ENCODE measurements at places on chromosomes 12 and 14. TPM values are rescaled to one million over a fixed set of nuclear protein-coding genes. Genes with fewer than 3 reads are reported as not detected.

Gene RBP5
- 4.5 TPM for total RNA-seq

Gene CYP46A1
- 2.5 TPM for total RNA-seq

Gene HCAR1
- total RNA-seq, result 1.4 TPM

Gene GPR65
- 2.7 TPM for total RNA-seq

Gene PMCH
- not detected for total RNA-seq

Gene CMA1
- 2.3 TPM for total RNA-seq

Gene SCN8A
- 1.5 TPM for total RNA-seq

Gene EVL
- 87.2 TPM for total RNA-seq

DNA sequence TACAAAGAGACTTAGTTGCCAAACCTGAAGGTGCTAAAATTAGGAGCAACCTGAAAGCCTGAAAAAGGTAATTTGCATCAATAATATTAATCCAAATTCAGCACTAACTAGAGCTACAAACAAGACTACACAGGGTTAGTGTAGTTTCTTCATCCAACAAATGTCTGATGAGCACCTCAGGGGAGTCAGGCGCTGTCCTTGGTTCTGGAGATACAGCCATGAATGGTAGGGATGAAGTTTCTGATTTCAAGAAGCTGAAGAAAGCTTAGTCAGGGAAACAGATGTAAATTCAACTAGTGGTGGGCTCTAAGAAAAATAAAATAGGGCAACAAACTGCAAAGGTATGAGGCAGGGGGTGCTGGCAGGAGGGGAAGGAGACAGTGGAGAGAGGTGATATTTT is 266.3 kb downstream of the GLT1D1 start:
- DNase-seq, result no peak

- no peak for DNase-seq
Observed at GRCh38 chr12:68378872-68379606, 46.9 kb upstream of the MDM1 start.

DNA sequence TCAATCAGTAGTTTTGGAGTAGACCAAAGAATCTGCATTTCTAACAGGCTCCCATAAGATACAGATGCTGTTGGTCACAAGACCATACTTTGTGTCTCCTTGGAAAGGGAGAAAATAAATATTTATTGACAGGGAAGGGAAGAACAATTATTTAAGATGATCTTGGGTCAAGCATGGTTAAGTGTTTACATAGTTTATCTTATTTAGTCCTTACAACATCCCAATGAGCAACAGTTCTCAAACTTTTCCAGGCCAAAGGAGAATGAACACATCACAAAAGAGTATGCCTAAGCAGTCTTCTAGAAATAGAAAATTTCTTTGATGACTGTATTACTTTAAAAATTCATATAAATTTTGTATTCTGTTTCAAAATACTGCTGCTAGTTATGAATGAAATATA is 8.8 kb downstream of the LPCAT3 start:
- no peak for DNase-seq

- no peak for DNase-seq
Observed at GRCh38 chr14:88380405-88380804, 5.1 kb upstream of the SPATA7 start.

DNA sequence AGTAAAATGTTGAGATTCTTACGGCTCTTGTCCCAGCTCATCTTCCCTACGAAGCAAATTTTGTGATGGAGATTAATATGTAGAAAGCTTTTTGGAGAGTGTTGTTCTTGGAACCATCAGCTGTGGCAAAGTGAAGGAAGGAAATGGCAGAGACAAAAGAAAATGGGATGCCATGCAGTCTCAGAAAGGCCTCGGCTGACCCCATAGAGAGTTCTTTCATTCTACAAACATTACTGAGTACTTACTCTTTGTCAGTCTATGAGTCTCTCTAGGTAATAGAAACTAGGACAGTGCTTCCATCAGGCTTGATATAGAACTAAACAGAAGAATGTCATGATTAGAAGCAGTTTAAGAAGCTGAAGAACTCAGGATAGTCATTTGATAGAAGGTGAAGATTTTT is 134.1 kb downstream of the PLEKHA5 start:
- DNase-seq, result no peak

DNA sequence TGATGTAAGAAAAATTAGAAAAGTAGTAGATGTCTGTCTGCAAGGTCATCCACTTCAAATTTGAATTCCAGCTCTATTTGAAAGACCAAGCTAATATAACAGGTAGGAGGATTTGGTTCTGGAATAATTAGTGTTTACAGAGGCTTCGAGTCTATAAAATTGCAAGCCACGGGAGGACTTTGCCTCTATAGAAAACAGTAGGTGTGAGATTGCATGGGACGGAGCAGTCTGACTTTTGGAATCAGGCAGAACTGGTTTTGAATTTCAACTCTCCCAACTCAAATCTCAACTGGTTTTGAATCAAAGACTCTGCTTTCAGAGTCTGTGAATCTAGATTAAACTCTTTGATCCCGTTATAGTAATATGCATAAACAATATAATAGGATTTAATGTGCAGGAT is 82.4 kb downstream of the PIK3C2G start:
- no peak for DNase-seq

GRCh38 chr12:9776781-9777180 is 16.1 kb upstream of the CD69 start:
- no peak for DNase-seq

DNA sequence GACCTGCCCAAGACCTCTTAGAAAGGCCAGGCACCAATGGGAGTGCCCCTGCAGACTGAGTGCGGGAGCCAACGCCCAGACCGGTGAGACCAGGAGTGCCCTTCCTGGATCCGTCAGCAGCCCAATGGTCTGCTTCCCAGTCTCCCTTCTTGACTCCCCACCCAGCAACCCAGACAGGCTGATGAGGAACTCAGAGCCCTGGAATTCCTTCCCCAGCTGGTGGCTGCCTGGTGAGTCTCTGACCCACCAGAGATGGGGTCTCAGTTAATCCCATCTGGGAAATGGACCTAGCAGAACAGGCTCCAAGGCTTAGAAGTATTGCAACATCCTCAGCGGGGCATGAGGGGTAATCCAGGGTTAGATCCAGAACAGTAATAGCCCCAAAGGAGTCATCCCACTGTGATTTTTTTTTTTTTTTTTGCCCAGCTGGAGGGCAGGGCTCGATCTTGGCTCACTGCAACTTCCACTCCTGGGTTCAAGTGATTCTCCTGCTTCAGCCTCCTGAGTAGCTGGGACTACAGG is 1.5 kb upstream of the RASAL1 start:
- DNase-seq, result no peak

GRCh38 chr12:96473394-96474093 is 15.8 kb upstream of the CFAP54 start:
- no peak for DNase-seq

GRCh38 chr12:103771466-103771865 is 69.6 kb downstream of the NT5DC3 start:
- DNase-seq, result peak; percentile 70

GRCh38 chr12:121365416-121366062 is 13.3 kb upstream of the ANAPC5 start:
- no peak for DNase-seq

GRCh38 chr12:1929241-1929984 is 11.0 kb upstream of the CACNA2D4 start:
- DNase-seq, result peak; percentile 46

- peak; percentile 32 for DNase-seq
Observed at GRCh38 chr14:103336191-103336590, 2.2 kb downstream of the EIF5 start.

GRCh38 chr14:73943083-73943482 is 6.8 kb downstream of the FAM161B start:
- DNase-seq, result no peak

- no peak for DNase-seq
Observed at GRCh38 chr14:56918849-56919574, 108.7 kb upstream of the OTX2 start.

DNA sequence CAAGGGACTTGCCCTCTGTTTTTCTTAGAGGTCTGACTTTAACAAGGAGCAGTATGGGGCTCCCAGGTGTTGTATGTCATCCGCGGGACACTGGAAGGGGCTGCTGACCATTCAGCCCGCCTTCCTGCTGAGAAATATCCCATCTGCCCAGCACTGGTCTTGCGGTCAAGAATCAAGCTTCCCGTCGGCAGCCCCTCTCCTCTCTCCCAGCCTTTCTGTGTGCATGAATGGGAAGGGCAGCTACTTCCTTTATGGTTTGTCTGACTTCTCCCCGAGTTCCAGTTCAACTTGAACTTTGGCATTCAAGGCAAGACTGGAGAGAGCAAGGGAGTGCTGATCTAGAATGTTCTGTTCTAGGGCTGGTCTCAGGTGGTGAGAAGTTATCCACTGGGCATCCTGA is 51.5 kb downstream of the PSMA6 start:
- no peak for DNase-seq

GRCh38 chr12:55072083-55072482 is 52.3 kb downstream of the NEUROD4 start:
- DNase-seq, result no peak

DNA sequence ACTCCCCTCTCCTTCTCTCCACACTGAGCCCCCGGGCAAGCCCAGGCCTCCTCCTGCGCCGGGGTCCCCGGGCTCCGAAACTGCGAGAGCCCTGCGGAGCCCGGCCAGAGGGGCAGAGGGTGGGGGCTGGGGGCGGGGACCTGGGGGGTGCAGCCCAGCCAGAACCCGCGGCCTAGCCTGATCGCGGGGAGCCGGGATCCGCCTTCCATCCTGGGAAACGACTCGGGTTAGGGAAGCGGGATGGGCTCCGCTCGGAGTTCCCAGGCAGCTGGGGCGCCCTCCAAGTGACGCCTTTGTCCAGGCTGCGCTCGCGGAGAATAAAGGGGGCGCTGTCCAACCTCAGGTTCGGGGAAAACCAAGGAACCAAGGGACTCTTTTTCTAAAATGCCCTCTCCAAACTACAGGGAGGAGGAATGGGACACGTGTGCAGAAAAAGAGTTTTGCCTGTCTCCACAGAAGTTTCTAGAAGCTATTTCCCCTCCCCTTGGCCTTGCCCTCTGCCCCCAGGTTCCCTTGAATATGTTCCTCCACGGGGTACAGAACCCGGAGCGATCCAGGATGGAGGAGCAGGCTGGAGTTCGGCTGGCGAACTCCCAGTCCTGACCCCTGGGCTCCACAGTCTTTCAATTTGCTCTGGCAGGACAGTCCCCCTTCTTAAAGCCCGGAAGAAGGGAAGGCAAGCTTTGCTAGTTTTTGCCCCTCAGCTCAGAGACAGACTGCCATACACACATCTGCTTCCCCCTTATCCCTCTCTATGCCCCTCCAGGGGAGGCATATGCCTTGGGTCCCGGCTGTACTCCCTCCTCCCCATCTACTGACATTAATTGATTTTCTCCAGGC is 13.9 kb downstream of the NKX2-1 start:
- DNase-seq, result no peak

DNA sequence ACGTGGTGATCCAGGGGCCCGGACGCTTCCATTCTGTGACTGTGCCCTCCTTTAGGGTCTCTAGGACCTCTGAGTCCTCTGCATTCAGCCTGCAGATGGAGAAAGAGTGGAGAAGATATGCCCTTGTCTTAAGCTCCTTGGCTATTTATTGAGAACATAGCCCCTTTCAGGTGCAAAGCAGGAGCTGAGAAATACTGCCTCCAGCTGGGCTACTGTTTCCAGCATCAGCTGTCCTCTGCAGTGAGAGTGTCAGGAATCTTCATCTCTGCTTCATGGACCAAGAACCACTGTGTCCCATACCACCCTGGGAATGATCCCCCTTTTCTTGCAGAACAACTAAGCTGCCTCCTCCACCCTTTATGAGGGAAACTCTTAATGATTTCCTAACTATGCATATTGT is 47.8 kb upstream of the CEP83 start:
- DNase-seq, result no peak

DNA sequence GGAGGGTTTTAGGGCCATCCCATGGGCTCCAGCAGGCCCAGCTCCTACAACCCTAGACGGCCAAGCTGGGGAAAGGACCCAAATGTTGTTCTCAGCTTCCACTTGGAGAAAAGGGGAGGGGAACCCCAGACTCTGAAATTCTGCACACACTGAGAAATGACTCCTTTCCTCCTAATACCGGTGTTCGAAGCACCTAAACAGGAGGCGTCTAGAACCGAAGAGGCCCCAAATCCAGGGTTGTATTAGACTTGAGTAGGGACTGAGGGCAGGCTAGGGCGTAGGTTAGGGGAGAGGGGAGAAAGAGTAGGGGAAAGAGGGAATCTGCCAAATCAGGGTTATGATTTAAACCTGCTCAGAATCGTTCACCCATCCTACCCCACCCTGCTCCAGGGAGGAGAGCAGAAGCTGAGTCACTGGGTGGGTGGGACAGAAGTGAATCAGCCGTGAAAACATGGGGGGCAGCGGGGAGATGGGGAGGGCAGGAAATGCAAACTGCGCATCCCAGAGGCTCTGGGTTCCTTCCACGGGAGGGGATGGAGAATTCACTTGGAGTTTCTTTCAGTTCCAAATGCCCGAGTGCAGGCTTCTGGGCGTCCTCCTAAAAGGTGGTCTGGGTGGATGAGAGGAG is 1.0 kb downstream of the IGFBP6 start:
- DNase-seq, result peak; percentile 76

DNA sequence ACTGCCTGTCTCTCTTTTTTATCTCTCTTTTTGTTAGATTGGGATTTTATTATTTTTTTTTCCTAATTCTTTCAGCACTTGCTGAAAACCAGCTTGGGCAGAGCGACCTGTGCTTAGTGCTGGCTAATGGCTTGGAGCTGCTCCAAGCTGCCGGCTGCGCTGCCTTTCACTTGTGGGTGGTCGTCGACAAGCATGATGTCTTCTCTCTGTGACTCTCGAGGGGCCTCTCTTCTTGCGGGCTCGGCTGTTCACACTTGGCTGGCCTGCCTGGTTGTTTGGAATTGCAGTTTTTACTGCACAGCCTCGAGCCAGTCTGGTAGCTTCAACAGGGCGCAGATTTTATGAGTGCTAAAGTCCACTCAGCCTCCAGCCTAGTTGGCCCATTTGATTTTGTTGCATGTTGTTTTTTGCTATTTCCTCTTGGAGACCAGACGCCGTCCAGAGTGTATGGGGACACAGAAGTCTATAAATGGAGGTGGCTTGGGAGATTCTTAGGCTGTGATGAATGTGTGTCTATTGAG is 18.6 kb downstream of the TPCN1 start:
- peak; percentile 64 for DNase-seq

DNA sequence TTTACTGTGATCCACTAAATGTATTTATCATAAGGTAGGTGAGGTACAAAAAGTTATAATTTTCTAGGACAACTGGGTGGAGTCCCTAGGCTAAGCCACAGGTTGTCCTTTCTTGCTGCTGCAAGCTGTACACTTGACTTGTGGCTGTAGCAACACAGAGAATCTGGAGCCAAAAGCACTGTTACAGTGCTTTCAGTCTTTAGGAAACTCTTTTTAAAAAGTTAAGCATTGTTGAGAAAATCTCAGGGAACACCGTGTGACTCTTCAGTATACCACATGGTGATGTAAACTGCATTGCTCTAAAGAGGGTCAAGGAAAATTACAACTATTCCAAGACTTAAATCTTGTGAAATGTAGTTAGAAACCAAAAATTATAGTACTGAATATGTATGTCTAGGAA is 11.4 kb downstream of the SLC15A5 start:
- no peak for DNase-seq

GRCh38 chr14:53462931-53463778 is 310.0 kb upstream of the DDHD1 start:
- no peak for DNase-seq

DNA sequence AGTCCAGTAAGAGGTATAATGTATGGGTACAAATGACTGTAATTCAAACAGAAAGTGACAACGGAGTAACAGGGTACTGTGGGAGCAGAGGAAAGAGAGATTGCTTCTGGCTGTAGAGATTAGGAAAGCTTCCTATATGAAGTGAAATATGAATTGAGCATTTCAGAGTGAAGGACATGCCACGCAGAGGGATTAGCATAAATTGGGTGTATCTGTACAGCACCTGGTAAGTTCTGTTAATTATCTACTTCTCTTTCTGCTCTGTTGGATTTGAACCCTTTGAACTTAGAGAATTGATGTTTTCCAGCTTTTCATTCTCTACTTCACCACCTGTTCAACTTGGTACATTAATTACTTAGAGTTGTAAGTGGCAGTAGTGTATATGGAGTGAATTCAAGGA is 8.8 kb downstream of the STK38L start:
- DNase-seq, result no peak
